ENCODE measurements at places on chromosomes 4 and X. TPM values are rescaled to one million over a fixed set of nuclear protein-coding genes. Genes with fewer than 3 reads are reported as not detected.

Gene TRIM75
- total RNA-seq: not detected

Gene CEP135
- total RNA-seq: 24.7 TPM

Gene S100P
- total RNA-seq: not detected

Gene GLUD2
- total RNA-seq: not detected

Gene LAP3
- total RNA-seq: 45.1 TPM

Gene CXXC4
- total RNA-seq: not detected

Gene PRPS2
- total RNA-seq: 33.9 TPM

Gene NOCT
- total RNA-seq: 9.4 TPM

Gene GPRASP1
- 5.9 TPM for total RNA-seq

Gene SH2D1A
- not detected for total RNA-seq

Gene PCSK1N
- not detected for total RNA-seq

Gene HTR2C
- total RNA-seq: not detected

Gene NKX1-1
- total RNA-seq: not detected

Gene RPS6KA3
- total RNA-seq: 36.1 TPM

Gene F8
- 2.0 TPM for total RNA-seq

Gene EFNB1
- total RNA-seq: 2.3 TPM

Gene ADH1C
- not detected for total RNA-seq

Data from activated B cell treated with CpG ODN at 0.5 μM for 24 hours (primary cell).